Inflammatory macrophage treated with lipopolysaccharide for 1 hour (primary cell): ENCODE measurements at places on chromosomes 2 and 18.

GRCh38 chr2:202944816-202945215, 32.7 kb downstream of the CARF start:
- no peak for DNase-seq

- no peak for DNase-seq
Observed at GRCh38 chr2:171316220-171316619, 117.6 kb downstream of the METTL8 start.

DNA sequence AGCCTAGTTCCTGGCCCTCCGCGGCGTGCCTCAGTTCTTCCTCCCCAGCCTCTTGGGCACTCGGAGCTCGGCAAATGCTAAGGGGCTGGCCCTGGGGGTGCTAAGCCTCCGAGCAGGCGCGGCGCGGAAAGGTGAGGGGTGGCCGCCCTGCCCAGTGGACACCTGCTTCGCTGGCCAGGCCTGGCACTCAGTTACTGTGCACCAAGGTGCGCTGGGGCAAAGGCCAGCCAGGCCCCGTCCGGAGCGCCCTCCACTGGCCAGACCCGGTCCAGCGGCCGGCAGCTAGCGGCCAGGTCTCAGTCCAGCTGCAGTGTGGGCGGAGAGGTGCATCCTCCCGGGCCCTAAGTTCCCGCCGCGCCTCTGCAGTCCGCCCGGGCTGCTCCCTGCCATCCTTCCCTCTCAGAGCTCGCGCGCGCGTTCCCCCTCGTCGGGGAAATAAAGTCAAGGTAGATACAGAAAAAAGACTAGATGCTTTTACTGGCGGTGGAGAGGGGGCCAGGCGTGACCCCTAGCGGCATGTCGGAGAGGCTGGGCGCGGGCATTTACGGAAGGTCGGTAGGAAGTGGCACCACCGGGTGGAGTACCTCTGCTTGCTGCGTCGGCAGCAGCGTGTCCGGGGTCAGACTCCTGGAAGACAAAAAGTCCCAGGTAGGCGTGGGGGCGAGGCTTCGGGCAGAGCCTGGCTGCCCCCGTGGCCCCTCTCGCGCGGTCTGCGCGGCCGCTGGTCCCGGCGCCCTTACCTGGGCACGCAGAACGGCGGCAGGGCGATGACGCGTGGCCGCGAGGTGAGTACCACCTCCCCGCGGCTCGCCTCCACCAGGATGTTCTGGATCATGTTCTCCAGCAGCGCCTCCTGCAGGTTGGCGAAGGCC, 9.4 kb upstream of the CRYBA2 start:
- no peak for DNase-seq

- peak; percentile 86 for DNase-seq
Observed at GRCh38 chr2:60439219-60439974, 114.1 kb downstream of the BCL11A start.

DNA sequence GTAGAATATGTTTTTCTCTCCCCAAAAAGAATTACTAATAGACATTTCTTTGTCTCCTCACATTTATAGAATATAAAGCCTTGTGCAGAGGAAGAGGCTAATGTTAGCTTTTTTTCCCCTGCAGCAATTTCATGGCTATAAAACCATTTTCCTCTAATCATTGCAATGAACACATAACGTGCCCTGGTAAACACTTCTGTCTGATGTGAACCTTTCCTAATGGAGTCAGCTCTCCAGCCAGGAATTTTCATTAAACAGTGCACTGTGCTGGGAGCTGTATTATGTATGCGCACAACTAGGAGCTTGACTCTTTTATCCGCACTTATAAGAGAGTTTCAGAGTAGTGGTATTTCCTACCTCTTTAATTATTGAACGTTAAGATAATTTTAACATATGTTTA, 63.9 kb upstream of the SPATS2L start:
- DNase-seq, result no peak

DNA sequence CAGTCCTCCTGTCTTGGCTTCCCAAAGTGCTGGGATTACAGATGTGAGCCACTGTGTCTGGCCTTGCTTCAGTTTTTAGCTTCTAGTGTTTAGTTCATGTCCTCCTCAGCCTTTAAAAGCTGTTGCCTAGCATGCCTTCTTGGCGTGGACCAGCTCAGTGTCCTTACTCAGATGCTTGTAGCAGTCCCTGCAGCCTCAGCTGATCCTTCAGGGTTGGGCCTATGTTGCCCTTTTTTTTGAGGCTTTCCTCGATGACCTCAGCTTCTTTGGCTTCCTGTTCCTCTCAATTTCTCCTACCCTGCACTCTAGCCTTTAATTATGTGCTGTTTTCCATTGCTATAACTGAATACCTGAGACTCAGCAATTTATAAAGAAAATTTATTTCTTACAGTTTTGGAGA, 57.7 kb downstream of the TANC1 start:
- no peak for DNase-seq

DNA sequence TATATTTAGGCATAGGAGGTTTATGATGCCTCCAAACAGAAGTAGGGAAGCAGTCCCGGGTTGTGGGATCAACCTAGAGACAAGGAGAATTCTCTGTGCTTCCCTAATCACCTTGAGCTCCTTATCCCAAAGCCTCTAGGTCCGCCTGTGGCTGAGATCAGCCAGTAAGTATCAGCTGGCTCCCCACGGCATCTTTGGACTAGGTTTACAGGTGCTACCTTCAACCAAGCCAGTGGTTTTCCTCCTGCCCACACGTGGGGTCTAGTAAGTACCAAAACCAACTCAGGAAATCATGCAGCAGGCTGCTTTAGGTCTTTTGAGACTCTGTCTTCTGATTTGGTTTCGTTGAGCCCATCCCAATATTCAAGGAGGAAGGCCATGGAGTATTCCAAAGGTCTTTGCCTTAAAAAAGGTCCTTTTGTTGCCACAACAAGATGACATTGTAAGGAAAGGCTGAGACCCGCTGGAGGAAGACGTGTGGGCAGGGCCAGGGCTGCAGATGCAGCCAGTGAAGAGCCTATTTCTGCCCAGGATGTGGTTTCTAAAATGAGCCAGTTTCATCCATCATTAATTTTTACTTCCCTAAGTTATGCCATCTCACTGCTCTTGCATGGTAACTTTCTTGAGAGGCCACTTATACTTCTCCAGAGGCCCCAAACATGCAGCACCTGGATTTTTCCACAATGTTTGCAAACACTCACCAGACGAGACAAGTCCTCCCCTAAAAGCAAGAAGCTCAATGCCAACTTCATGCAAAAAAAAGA, 248.7 kb downstream of the RNF152 start:
- no peak for DNase-seq
